Left ventricle myocardium superior (tissue), 1 donor: ENCODE measurements at places on chromosomes 6 and 20. TPM values are rescaled to one million over a fixed set of nuclear protein-coding genes. Genes with fewer than 3 reads are reported as not detected.

DNA sequence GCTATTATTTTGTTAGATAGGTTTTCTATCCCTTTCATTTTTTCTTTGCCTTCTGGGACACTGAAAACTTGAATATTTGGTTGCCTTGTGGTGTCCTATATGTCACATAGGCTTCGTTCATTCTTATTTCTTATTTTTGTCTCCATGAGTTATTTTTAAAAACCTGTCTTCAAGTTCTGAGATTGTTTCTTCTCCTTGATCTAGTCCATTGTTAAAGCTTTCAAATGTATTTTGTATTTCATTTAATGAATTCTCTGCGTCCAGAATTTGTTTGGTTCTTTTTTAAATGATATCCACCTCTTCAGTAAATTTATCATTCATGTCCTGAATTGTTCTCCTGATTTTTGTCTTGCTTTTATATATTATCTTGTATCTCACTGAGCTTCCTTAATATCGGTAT, 243.2 kb upstream of the BMP2 start:
- DNase-seq, result no peak

CEP85L gene
- total RNA-seq, result 14.5 TPM

CYP39A1 gene
- 5.9 TPM for total RNA-seq

DNA sequence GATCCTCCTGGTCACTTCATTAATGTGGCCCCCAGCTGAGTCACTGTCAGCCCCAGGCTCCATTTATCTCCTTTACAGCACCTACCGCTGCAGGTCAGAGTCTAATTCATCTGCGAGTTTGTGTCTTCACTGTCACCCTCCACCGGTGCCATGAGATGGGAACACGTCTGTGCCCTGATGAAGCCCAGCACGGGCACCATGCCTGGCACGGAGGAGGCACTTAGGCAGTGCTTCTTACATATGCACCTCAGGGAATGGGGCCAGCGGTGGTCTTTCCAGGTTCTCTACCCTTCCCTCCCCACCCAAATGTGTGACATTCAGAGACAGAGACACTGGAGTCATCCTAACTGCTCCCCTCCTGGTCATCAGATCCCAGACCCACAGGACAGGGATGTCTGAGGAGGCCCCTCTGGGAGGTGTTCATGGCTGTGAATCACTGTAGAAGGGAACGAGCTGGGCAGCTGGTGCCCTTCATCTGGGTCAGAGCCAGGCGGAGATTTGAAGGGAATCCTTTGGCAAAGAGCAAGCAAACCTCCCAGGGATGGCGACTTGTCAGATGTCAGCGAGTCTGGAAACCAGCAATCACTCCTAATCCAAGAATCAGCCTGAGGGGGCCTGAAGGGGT, 364.6 kb downstream of the PREX1 start:
- DNase-seq, result no peak

DNA sequence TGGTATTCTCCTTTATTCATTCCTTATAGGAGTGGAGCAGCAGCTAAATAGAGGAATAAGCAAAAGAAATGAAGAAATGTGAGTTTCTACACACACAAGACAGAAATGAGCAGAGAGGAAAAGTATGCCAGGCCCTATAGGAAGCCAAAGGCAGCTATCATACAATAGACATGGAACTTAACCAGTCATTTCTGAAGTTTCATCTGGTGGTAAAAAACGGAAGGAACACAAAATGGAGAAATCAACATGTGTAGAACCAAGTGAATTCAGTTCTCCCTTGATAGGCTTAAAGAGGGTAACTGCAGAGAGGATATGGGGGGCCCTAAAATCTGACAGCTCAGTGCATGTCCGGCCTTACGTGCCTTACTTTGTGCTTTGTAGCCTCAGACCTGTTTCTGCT, 44.6 kb downstream of the TSBP1 start:
- no peak for DNase-seq

DNA sequence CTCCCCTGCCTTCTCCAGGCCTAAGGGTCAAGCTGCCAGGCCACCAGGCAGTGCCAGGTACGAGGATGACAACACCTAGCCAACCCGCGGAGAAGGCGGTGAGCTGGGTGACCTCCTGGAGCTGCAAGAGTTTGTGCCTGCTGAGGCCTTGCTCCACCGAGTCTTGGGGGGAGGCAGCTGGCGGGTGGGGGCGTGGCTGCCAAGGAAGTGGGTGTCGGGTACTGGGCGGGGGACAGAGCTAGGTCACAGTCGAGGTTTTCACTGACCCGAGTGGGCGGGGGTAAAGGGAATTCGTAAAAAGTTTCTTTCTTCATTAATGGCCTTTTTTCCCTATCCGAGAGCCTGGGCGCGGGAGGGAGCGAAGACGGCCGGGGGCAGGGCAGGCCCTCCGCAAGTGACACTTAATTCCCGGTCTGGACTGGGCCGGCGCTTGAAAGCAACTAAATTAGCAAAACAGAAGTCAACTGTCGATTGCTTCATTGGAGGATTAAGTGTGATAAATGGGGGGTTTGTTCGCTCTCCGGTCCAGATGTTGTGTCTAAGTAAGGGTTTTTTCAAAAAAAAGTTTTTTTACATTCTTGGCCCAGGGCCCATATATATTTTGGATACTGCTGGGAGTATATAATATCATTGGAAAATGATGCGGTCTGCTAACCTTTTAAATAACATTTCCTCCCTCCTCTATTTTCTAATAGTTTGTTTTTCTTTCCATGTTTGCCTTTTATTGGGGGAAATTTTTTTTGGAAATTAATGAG, 43.1 kb upstream of the FOXP4 start:
- DNase-seq, result peak; percentile 42

MAS1 gene
- total RNA-seq, result not detected

DNA sequence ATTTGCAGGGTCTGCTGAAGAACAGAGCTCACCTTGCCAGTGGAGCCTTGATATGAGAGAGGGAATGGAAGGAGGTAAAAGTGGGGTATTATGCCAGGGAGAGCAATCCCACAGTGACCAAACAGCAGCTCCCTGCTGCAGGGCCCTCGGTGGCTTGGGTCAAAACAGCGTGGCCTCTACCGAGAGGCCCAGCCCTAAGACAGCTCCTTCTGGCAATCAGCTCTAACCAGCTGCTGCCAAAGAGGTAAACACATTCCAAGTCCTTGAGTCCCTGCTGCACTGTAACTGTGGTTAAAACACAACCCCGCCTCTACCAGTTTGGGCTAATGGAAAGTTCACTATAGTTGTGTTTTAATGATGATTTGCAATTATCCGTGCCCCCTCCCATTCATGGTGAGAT, 1.4 kb upstream of the DAAM2 start:
- DNase-seq, result no peak

GRCh38 chr6:30750379-30750668, 6.0 kb upstream of the IER3 start:
- no peak for DNase-seq

- no peak for DNase-seq
These were observed 141.1 kb downstream of the SYCP2 start for GRCh38 chr20:59792300-59792699.

DNA sequence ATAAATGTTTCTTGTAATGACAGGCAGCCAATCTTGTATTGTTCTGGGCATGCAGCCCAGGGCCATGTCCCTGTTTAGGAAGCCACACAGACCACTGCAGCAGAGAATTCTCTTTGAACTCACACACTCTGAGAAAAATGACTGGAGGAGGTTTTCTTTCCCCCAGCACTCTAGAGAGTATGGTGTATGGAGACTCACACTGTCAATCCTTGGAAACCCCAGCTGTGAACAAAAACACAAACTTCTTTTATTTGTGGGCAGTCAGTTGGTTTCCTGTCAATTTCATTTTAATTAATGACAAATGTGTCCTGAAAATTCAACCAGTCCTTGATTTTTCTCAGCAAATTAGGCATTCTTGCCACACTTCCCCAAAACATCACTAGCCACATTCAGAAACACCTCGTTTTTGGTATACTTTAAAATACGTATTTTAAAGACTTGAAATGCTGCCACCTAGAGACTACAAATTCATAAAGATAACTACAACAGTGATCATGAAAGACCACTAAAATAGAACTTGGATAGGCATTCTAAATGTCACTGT, 52.9 kb upstream of the UFL1 start:
- DNase-seq, result no peak

DNA sequence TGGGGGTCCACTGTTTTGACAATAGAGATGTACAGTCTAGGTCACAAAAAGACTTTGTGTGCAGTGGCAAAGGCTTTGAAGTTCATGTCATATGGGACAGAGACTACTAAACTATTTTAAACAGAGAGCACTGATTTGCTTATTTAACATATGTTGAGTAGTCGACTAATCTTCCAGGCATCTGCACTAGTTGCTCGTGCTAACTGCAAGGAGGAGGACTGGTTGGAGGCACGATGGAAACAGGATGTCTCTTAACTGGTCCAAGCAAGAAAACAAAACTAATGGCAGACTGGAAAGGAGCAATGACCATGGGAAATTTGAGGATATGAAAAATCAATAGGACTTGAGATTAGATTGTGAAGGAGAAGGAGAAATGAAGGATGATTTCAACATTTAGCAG, 28.5 kb upstream of the ERVFRD-1 start:
- no peak for DNase-seq

DNA sequence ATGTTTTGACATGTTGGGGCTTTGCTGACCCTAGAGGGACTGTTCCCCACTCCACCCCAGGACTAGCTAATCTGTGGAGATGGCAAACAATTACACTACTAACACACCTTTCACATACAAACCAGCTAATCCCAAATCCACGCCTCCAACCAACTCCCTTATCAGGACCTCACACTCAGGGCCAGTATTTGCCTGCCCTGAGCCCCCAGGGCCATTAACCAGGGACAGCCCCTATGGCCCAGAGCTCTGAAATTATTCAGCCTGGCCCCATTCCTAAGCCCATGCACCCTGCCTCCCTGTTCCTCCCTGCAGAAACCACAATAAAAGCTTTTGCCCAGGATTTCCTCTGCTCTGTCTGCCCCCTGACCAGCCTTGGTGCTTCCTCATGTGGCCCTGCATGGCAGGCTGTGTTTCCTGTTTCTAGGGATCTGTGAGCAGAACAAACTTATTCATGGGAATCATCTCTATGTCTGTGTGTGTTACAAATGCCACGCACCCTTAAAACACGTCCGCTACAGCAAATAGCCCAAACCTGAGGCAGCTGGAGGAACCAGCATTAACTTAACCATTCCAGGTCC, 121.2 kb downstream of the PXDC1 start:
- DNase-seq, result no peak
